MCF 10A (cell line): ENCODE measurements at places on chromosomes 2 and 18.

DNA sequence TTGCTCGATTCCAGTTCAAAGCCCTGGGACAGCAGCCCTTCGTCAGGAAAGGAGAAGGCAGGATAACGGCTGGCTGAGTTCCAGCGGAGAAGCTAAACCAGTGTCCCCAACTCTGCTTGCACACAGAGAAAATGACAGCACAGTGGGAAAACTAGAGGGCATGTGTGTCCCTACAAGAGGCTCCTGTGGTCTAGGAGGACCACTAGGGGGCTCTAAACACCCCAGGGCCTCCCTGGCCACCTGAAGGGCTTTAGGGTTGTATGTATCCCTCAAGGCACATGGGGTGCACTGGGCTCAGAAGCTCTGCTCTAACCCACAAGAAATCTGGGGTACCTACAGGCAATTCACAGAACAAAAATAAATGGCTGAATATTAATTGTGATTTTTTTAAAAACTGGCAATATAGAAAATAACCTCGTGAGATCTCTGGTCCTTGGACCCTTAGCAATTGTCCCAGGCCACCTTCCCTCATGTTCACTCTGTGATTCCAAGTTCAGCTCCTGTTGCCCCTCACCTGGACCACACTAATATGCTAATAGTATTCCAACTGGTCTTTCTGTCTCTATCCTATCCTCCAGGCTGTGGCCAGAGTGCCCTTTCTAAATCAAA, 17.5 kb downstream of the STAT1 start:
- H3K27ac ChIP-seq, result peak overlapping the region; percentile 25
- no peak overlapping the region for H3K4me3 ChIP-seq
- H3K27me3 ChIP-seq, result no peaks in the 10 kb centered on the region
- peaks cover 96% of the 10 kb centered on the region for H3K36me3 ChIP-seq
- H3K4me1 ChIP-seq, result peaks cover 8% of the 10 kb centered on the region

GRCh38 chr2:233473878-233474277, 92.7 kb downstream of the USP40 start:
- H3K27me3 ChIP-seq, result no peaks in the 10 kb centered on the region
- H3K36me3 ChIP-seq, result peaks cover 32% of the 10 kb centered on the region
- DNase-seq, result no peak
- no peaks in the 10 kb centered on the region for H3K4me1 ChIP-seq

- H3K27ac ChIP-seq, result no peak overlapping the region
- no peak overlapping the region for H3K4me3 ChIP-seq
- H3K27me3 ChIP-seq, result no peaks in the 10 kb centered on the region
- no peak for DNase-seq
- no peaks in the 10 kb centered on the region for H3K36me3 ChIP-seq
These were observed 27.7 kb downstream of the LGALSL start for GRCh38 chr2:64481665-64482064.

DNA sequence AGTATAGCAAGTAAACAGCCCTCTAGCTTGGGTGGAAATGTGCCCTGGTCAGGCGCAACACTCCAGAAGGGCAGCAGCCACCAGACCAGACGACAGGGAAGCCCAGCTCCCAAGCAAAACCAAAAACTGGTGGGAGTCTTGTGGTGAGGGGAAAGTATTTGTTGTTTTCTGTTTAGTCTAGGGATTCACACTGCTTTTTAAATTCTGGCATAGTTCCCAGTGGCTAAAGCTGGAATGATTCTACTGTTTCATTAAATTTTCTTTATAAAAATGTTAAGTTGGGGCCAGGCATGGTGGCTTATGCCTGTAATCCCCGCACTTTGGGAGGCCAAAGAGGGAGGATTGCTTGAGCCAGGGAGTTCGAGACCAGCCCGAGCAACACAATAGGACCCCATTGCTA, 38.5 kb downstream of the MERTK start:
- H3K36me3 ChIP-seq, result no peaks in the 10 kb centered on the region
- peaks cover 83% of the 10 kb centered on the region for H3K27me3 ChIP-seq
- H3K4me1 ChIP-seq, result no peaks in the 10 kb centered on the region
- no peak for DNase-seq
- no peak overlapping the region for H3K27ac ChIP-seq

- H3K36me3 ChIP-seq, result no peaks in the 10 kb centered on the region
- H3K27me3 ChIP-seq, result no peaks in the 10 kb centered on the region
- peaks cover 44% of the 10 kb centered on the region for H3K4me1 ChIP-seq
- H3K27ac ChIP-seq, result peak overlapping the region; percentile 57
- peak overlapping the region; percentile 24 for H3K4me3 ChIP-seq
- DNase-seq, result peak; percentile 88
These were observed 5.1 kb downstream of the B4GALT6 start for GRCh38 chr18:31679133-31679742.
